ENCODE measurements at places on chromosomes 7 and 10. TPM values are rescaled to one million over a fixed set of nuclear protein-coding genes. Genes with fewer than 3 reads are reported as not detected.

DNA sequence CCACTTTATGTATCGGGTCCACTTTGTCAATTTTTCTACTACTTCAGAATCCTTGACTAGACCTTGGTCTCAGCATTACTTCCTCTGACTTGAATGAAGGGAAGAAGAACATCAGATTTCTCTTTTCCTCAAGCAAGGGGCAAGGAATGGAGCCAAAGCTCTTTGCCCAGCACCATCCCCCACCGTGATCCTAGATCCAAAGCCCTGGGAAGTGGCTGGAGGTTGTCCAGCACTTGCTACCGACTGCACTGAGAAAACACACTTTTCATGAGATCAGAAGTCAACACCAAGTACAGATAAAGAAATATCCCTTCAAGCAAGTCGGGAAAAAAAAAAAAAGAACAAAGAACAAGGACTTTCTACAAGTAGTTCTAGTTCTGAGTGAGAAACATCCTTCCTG, 102.1 kb upstream of the DDC start:
- no peak for DNase-seq

AKR1B15 gene
- 2.3 TPM for total RNA-seq

DNA sequence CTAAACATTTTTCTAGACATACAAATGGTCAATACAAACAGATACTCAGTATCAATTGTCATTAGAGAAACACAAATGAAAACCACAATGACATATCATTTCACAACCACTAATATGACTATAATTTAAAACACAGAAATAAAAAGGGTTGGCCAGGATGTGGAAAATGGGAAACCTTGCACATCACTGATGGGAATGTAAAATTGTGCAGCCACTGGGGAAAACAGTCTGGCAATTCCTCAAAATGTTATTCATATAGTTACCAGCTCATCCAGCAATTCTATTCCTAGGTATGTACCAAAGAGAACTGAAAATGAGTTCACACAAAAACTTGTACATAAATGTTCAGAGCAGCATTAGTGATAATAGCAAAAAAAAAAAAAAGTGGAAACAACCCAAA, 106.1 kb upstream of the LRRTM3 start:
- no peak for DNase-seq

DNA sequence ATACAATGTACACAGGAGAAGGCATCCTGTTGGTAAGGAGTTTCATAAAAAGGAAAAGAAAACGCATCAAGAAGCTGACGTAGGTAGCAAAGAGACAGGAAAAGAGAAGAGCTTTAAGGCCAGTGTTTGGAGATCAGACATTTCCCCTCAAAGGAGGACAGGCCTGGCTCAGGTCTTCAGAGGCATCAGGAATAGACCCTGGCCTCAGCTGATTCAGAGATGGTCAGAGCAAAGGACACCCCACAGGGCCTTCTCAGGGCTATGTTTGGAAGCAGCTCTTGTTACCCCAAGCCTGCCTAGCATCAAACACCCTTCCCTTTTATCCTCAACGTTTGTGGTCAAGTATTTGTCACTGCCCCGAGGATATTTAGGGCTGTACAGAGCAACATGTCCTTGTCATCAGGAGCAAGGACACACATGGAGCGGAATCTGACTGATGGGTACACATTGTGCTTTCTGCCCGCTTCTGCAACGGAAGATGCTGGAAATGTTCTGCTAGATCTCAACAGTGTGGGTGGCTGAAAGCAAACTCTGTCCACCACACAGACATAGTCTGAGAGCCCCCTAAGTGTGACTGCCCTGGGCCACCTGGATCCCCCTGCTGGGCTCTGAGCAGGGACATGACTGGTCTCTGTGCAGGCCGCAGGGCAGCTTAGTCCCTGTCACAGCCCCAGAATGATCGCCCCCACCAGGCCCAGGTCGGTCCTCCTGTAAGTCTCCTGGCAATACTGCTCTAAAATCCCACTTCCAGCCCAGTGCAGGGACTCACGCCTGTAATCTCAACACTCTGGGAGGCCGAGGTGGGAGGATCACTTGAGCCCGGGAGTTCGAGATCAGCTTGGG, 1.0 kb upstream of the ZDHHC4 start:
- DNase-seq = no peak

DNA sequence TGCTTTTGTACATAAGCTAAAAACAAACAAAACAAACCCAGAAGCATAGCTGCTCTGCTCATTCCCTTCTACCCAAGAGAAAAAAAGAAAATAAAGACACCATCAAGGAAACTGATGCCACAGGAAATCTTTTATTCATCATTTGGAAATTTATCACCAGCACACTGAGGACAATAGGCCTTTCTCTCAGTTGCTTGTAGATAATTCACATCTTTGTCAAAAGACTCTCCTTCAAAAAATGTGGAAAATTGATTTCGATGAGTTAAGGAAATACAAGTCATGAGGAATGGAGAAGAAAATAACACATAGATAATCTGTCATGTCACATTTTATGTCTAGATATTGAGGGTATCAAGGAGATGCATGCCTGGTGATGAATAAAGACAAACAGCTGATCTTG, 53.5 kb downstream of the ZNF37A start:
- DNase-seq = no peak

RPEL1 gene
- total RNA-seq = not detected

- no peak for DNase-seq
Observed at GRCh38 chr7:122651451-122651850, 47.5 kb downstream of the RNF133 start.

DNA sequence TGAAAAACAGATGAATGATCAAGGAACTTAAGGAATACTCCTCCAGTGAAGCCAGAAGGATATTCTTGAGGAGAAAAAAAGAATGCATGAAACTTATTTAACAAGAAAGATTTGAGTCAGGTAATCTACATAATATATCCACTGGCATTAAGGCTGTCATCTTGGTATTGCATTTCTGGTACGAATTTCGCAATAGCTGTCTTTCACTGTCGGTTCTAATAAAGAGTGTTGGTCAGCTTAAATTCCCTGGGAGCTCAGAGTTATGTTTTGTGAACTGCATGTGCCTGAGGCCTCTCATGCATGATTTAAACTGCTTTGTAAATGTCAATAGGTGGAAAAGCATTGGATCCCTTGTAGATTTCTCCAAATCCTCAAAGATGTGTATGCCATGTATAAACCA, 565.3 kb upstream of the GALNT17 start:
- no peak for DNase-seq

DNA sequence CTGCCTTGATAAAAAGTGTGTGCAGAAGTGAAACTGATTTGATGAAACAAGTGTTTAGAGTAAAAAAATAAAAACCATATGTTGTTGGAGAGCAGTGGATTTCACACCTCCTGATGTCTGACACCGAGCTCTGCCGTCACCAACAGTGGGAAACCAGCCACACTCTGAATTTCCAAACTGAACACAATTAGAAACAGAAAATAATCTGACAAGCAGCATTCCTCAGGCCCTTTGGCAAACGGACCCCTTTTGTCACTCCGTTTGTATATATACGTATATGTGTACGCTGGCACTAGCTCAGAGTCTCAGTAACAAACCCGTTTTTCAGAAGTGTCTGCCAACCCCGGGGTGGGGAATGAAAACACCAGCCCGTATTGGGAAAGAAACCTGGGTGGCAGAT, 32.4 kb downstream of the TACC2 start:
- DNase-seq = no peak

- no peak for DNase-seq
Observed at GRCh38 chr7:154744256-154744860, 258.6 kb downstream of the PAXIP1 start.

STEAP2 gene
- total RNA-seq = 29.9 TPM

- no peak for DNase-seq
Observed at GRCh38 chr7:143227806-143228205, 6.0 kb downstream of the TAS2R40 start.

GRCh38 chr7:112161253-112162141, 44.7 kb downstream of the DOCK4 start:
- DNase-seq = no peak

RBP4 gene
- 977 TPM for total RNA-seq

GRCh38 chr7:132777414-132777813, 201.1 kb upstream of the PLXNA4 start:
- DNase-seq = no peak

DNA sequence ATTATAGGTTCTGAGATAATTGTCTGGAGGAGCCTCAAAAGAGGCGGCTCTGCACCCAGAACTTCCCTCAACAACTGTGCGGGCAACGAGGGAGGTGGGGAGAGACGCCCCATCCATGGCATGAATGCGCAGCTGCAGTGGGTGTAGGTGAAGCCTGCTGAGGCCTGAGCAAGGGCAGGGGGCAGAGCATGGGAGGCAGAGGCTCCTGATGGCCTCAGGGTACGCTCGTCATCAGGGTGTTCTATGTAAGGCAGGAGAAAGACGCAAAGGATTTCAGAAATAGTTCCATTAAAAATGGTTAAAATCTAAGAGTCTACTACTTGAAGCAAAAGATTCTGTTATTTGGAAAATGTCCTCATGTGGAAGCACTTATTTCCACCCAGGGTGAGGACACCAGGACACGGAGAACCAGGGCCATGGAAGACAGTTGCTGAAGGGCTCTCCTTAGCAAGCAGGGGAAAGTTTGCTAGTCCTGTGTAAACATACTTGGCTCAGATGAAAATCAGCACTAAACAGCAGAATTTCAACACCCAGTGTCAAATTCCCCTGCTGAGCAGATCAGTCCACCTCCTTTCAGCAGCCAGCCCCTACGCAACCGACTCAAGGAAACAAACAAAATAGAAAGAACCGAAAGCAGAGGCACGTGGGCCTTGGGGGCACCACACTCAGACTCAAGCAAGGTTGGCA, 18.9 kb downstream of the INSIG1 start:
- peak; percentile 78 for DNase-seq

DNA sequence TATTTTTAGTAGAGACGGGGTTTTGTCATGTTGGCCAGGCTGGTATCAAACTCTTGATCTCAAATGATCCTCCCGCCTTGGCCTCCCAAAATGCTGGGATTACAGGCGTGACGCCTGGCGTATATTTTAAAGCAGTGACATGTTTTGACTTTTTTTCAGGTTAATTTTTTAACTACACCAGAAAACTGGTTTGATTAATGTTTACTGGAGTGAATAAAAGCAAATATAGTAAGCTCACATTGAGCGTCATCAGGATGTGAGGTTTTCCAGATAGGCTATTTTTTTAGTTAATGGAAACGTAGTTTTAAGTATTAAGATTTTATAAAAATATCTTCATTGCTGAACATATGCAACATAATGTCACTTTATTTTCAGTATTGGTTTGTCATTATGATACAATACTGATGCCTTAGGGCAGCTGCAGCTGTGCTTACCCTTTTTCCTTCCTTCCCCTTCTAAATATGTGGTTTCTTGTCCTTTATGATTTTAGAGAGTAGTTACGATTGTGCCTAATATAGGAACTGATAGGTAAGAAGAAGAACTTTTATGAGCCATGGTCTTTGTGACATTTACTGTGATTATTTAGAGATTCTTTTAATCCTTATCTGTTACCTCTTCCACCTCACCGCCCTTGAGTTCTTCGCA, 37.3 kb downstream of the TMEM60 start:
- no peak for DNase-seq

GRCh38 chr7:42143711-42144600, 93.1 kb downstream of the GLI3 start:
- DNase-seq = no peak

GRCh38 chr7:25216837-25217236, 11.4 kb downstream of the NPVF start:
- DNase-seq = no peak

DNA sequence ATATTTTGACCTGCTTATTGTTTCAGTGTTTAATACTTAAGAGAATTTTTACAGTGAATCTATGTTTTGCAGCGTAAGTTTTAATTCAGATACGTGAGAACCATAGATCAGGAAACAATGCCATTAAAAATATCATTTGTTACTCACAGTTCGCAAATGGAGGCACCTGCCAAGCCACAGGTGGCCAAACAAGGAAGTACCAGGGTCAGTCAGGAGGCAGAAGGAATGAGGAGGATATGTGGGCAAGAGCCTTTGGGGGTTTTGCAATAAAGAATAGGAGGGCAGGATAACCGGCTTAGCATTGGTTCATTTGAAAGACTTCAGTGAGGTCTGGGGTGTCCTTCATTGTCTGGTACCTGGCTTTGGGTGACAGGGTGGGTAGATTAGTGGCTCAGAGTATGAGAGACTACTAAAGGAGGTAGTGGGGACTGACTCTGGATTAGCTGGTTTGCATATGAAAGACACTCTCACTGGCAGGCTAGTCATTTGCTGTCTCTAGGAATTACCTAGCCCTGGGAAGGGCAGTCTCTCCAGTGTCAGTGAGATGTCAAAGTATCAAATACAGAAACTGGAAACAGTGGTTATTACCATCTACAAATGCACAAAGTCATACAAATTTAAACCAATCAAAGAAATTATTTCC, 132.2 kb upstream of the CAV2 start:
- DNase-seq = no peak

- DNase-seq = no peak
Observed at GRCh38 chr10:123380491-123381085, 226.4 kb downstream of the BUB3 start.

DNA sequence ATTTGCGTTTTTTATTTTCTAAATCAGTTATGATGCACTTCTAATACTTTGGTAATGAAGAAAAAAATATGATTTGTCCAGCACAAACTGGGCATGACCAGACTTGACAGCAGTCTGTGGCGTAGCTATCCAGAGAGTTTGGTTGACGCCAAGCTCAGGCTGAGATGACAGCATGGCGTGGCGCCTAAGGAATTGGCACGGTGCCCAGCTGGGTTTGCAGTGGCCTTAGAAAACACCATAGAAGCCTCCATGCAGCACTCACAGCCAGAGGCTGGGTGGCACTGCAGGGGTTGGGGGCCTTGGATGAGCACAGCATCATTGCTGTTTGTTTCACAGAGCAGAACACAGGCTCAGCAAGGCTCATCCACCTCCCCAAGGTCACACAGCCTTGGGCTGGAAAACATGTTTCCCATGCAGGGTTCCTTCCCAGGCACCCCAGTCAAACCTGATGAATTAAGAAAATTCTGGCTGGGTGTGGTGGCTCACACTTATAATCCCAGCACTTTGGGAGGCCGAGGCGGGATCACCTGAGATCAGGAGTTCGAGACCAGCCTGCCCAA, 88.9 kb downstream of the GTF2IRD1 start:
- DNase-seq = no peak

GRCh38 chr10:100008708-100009282, 952 bp downstream of the DNMBP start:
- DNase-seq = no peak

DNA sequence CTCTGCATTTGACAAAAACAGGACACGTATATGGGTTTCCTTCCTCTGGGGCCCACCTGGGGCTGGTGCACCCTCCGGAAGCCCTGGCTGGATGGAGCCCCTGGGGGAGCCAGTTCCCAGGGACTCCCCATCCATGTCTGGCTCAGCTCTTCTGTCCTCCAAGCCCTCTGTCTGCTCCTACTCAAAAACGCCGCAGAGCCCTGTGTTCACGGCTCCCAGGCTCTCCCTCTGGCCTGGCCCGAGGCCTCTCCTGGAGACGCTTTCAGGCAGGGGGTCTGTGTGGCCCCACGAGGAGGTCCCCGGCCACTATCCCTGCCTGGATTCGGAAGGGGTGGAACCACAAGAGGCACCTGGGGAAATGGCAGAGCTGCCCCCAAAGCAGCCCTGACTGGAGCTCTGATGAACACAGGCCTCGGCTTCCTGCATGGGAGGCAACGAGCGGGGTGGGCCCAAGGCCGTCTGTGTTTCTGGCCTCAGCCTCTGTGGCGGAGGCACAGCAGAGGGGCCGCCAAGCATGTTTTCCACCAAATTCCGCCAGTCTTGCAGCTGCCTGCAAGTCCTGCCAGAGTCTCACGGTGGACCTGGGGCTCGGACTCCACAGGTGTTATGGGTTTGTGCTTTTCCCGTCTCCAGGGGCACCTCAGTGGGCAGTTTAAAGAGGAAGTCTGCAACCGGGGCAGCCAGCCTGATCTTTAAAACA, 22.6 kb upstream of the INPP5A start:
- DNase-seq = peak; percentile 85
